IPS DF 6.9 (cell line): ENCODE measurements at places on chromosomes 2 and 18.

DNA sequence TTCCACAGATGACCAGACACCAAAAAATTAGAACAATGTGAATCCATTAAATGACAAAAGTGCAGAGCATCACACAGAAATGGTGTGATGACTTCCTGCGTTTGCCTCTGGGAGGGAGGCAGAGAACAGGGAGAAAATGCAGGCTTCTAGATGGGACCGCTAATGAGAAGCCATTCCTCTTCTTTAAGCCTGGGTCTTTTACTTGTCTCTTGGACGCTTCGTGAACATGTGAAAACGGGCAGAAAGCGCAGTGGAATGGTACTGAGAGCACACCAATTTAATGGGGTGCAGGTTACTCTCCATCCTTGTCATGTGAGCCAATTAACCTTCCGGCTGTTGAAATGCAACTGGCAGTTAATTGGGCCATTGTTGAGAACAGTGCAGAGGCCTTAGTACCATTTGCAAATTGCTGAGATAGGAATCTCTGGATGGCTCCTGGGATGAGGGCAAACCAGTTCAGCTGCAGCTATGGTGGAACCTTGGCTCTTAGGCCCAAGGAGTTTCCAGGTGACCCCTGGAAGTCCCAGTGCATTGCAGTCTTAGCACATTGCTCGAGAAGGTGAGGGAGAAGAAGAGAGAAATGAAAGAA lies 210.4 kb upstream of the CXCR4 start:
- DNase-seq = no peak

- no peak for DNase-seq
Measured at GRCh38 chr2:213696442-213696841, 412.2 kb downstream of the SPAG16 start.

DNA sequence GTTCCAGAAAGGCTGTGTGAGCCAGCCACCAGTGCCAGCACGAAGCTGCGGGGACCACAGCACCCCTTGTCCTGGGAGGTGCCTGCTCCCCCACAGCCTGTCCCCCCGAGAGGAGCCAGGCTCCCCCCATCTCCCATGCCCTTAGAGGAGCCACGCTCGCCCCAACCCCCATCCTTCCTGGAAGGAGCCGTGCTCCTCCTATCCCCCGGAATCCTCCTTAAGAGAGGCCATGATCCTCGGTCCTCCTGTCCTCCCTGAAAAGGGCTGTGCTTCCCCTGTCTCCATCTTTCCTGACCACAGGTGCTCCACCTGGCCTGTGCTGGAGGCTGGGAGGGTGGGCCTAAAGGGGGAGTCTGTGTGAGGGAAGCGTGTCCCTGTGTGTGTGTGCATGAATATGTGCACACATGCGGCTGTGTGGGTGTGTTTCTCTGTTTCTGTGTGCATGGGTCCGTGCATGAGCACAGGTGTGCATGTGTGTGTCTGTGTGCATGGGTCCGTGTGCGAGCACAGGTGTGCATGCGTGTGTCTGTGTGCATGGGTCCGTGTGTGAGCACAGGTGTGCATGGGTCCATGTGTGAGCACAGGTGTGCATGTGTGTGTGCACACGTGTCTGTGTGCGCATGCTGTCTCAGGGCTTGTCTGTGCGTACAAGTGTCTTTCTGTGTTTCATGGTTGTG lies 80.3 kb downstream of the RTP5 start:
- no peak for DNase-seq

- DNase-seq = no peak
Measured at GRCh38 chr2:142065156-142065555, 65.7 kb downstream of the LRP1B start.

DNA sequence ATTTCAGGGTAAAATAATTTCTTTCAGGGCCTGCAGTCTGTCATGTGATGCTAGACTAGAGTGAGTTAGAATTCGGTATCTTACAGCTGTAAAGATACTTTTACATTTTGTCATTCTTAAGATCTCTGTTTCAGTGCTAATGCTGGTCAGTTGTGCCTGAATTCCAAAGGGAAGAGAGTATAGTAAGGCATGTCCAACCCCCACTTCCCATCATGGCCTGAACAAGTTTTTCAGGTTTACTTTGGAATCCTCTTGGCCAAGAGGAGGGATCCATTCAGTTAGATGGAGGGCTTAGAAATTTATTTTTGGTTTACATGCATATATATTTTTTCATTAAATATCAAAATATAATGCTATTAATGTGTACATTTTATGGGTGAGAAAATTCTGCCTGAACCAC lies 596.6 kb downstream of the XIRP2 start:
- DNase-seq = no peak

DNA sequence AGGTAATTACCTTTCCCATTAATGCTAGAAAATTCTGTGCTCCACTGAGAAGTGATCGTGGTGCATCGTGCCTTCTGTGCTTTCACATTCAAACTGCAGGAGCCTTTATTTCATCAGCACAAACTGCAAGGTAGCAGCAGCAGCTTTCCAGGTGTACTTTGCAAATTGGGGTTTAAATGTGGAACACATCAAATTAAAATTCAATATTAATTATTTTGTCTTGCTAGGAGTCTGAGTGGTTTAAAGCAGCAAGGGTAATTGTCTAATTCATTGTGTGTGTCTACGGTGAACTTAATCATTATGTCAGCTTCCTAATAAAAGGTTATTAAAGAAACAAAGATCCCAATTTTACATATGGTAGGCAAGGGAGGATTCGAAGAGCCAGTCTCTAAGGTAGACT lies 180.8 kb upstream of the ATP5MC3 start:
- no peak for DNase-seq

- DNase-seq = no peak
Measured at GRCh38 chr2:144801325-144801724, 281.4 kb upstream of the ZEB2 start.

DNA sequence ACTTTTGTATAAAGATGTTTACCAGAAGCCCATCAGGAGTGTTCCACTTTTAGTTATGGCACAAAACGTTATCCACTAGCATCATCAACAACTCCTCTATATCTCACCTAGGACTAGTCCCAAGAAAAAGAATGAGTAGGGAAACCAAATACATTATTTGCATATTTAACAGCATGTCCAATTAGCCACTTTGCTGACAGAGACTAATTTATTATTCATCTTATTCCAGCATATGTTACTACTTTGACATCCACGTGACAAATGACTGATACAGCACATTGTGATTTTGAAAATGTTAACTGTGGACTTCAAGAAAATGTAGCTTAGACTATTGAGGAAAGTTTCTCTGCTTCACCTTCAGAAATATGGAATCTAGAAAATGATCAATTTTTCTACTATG lies 694.0 kb downstream of the NRXN1 start:
- DNase-seq = no peak

DNA sequence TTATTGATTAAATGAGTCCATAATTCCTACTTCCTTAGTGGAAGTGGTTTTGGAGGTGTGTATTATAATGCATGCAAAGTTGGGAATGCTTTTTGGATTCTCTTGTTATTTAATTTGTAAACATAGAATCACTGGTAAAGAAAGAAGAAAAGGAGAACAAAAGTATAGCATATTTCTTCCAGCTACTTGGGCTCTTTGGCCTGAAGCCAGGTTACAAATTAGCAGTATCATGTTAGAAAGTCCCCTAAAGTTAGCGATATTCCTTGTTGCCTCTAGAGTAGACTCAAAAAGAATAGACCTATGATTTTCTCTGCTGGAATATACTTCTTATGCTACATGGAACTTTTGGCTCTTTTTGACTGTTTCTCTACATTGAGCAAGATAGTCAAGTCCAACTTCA lies 60.6 kb upstream of the CD28 start:
- no peak for DNase-seq

- no peak for DNase-seq
Measured at GRCh38 chr18:59870623-59871130, 29.1 kb upstream of the PMAIP1 start.

DNA sequence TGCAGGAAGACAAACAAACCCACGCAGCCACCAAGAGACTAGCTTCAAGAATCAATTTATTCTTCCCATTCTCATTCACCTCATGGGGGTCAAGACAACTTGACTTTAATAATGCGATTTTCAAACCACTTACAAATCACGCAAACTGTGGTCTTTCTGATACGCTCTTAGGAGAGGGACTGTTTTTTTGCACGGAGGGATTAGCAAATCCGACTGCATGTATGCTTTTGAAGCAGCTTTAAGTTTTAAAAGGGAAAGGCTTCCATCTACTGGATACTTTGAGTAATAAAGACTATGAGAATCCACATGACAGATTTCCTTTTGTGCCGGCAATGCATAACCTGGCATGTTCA lies 322.9 kb upstream of the KCNJ3 start:
- DNase-seq = peak; percentile 18

DNA sequence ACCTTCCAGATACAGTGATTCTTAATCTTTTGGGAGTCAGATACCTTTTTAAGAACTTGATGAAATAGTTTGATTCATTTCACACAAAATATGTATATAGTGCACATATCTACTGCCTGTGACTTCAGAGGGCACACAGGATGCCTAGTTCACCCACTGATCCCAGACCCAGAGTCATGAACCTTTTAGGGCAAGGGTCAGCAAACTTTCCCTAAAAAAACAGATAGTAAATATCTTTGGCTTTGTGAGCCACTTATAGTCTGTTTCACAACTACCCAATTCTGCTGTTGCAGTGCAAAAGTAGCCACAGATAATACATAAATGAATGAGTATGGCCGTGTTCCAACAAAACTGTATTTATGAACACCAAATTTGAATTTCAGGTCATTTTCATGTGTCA lies 124.9 kb downstream of the ANKRD44 start:
- DNase-seq = no peak

GRCh38 chr2:227095346-227095745 lies 68.7 kb downstream of the COL4A4 start:
- no peak for DNase-seq

GRCh38 chr2:101149241-101150192 lies 1.7 kb downstream of the TBC1D8 start:
- no peak for DNase-seq

DNA sequence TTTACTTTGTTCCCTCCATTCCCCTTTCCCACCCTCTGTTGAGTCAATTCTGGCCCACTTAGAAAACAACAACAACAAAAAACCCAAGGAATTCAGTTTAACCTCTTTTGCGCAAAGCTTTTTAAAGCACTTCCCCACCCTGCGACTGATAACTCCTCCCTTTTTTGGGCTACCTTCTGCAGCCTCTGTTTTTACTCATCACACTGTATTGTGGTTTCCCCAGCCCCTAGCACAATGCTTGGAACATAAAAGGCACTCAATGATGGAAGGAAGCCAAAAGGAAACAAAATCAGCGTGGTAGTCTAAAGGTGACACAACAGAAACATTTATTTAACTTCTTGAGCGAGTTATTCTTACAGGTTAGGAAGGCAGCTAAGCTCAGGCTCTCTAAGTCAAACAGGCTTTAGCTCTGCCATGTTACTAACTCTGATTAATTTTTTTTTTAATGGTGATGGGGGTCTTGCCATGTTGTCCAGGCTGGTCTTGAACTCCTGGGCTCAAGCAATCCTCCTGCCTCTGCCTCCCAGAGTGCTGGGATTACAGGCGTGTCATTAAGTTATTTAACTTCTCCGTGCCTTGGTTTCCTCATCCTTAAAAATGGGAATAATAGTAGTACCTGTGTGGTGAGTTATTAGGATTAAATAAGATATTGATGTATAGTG lies 1.3 kb downstream of the CEP68 start:
- DNase-seq = no peak

DNA sequence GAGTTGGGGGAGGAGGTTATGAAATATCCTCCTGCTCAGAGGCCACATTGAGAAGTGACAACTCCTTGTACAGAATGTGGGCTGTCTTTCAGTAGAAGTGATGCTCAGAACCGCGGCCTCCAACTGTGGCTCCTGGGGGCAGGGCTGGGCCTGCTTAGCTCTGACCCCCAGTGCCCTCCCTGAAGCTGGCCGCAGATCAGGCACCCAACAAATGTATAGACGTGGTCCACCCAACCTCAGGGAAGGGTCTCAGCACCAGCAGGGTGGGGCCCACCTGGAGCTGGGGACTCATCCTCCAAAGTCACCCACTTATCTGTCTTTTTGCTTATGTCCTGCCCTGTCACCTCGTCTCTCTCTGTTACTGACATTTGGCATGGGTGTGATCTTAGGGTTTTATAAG lies 11.1 kb upstream of the BIN1 start:
- DNase-seq = no peak

DNA sequence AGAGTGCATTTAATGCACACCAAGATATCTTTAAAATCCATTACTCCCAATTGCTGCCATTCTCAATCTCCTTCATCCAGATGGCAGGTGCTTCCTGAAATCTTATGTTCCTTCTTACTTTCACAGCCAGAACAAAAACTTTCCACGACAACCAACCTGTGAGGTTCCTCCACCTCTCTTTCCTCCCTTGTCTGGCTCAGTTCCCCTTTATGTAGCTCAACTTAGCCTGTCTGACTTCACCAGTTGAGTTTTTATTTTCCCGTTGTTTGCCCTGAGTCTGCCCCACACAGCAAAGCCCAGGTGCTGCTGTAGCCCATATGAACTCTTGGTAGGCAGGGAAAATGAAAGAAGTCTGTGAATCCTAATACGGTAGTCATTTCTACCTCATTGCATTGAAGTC lies 112.5 kb downstream of the MREG start:
- no peak for DNase-seq

GRCh38 chr2:190716176-190716807 lies 67.4 kb downstream of the NAB1 start:
- DNase-seq = no peak

GRCh38 chr2:233354971-233355574 lies 779 bp downstream of the DGKD start:
- DNase-seq = no peak

- no peak for DNase-seq
Measured at GRCh38 chr2:233822781-233823730, 31.3 kb downstream of the HJURP start.

DNA sequence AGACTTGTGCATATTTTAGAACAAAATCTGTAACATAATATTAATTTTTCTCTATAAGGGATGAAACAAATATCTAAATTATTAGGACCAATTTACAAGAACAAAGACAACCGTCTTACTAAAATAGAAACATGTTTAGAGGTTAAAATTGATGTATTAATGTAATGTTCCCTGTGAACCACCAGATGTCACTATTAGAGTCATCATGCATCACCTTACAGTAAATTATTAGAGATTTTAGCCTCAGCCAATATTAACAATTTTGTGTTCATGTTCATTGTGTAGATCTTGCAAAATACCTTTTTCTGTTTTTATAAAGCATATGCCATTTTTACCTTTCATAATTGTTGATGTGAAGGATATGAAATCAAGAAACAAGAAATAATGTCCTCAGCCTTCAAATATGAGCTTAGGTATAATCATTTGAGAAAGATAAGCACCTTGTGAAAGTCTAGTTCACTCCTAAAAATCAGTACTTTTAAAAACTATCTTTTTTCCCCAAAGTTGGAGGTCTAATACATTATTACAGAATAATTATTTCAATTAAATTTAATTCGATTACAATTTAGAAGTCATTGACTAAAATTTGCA lies 344.3 kb upstream of the KCNH7 start:
- DNase-seq = no peak

GRCh38 chr2:69227716-69228115 lies 159.3 kb downstream of the GFPT1 start:
- no peak for DNase-seq

- DNase-seq = no peak
Measured at GRCh38 chr18:2654928-2655177, 673 bp upstream of the SMCHD1 start.
